Activated CD4-positive, alpha-beta T cell treated with anti-CD3 and anti-CD28 coated beads for 4 hours (primary cell): ENCODE measurements at places on chromosomes 3 and 15.

GRCh38 chr15:49313650-49314049 lies 109.4 kb upstream of the FGF7 start:
- no peak for DNase-seq

DNA sequence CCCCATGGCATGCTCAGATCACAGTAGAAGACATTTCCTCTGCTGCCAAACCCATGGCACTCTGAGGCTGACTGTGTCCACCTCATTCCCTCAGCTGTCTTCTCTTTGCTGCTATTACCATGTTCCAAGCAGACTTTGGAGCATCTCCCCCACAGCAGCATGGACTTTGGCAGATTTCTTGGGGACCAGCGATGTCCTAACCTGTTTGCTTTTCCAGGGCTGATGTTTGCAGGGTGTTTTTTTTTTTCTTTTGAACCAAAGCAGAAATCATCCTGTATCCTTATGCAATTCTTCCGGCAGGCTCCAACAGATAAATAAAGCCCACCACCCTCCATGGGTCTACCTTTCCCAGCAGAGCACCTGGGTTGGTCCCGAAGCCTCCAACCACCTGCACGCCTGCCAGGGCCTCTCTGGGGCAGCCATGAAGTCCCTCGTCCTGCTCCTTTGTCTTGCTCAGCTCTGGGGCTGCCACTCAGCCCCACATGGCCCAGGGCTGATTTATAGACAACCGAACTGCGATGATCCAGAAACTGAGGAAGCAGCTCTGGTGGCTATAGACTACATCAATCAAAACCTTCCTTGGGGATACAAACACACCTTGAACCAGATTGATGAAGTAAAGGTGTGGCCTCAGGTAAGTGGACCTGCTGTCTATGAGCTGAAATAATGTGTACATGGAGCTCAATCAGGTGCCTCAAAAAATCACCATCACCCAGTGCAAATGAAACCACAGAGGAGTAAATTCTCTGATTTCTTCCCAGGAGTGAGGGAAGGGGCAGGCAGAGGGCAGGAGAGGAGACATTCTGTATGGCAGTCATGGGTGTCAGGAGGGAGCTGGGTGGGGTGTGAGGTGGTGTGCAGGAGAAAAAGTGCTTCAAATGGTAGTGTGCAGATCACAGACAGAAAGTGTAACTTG lies at the start of gene AHSG:
Gene AHSG, plus strand, starts transcription at position 340 of the 916 bp plus-strand sequence. Its CDS starts 82 bp downstream, at position 422.
- DNase-seq = no peak

- no peak for DNase-seq
Observed at GRCh38 chr3:132380920-132381319, 36.4 kb upstream of the DNAJC13 start.

GRCh38 chr3:69082361-69082760 lies 2.2 kb upstream of the UBA3 start:
- peak; percentile 19 for DNase-seq

- no peak for DNase-seq
Observed at GRCh38 chr15:80507131-80507530, 102.9 kb downstream of the ARNT2 start.
